Left lung (tissue), 14 donors: ENCODE measurements at places on chromosomes 11 and 22. TPM values are rescaled to one million over a fixed set of nuclear protein-coding genes. Genes with fewer than 3 reads are reported as not detected.
A peak's percentile ranks its signal among the peaks of the same experiment; 100 is the strongest.

TBX1 gene
- polyA plus RNA-seq, result 12.2 TPM

GRCh38 chr11:75386942-75387630 lies 12.2 kb upstream of the RPS3 start:
- H3K4me3 ChIP-seq, result no peak overlapping the region
- no peak for DNase-seq
- no peaks in the 10 kb centered on the region for H3K36me3 ChIP-seq
- H3K27me3 ChIP-seq, result no peaks in the 10 kb centered on the region

DNA sequence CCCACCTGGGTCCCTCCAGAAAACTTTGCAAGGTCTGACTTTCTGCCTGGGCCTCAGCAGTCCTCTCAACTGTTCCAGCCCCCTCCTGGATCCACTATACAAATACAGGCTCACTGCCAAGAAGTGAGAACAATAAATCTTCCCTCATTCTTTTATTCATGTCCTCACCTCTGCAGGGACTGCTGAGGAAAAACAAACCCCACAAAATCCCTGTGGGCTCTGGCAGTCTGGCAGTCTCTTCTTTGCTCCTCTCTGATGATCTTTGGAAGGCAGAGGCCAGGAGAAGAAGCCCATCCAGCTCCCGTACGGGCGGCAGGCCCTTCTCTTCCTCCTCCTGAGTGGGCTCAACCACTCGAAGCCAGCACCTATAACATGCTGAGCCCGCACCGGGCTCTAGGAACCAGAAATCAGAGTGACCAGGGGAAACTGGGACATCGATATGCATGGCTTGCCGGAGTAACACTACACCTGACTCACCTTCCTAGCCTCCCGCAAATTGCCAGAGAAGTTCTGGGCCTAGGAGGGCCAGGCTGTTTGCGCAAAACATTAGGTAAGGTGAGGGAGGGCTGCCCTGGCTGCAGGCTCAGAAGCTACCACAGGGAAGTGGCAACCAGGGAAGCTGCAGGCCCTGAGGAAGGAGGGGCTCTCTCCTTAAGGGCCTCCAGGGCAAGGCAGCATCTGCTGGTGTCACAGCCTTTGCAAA lies 24.2 kb downstream of the TMPRSS5 start:
- no peak for DNase-seq
- no peak overlapping the region for H3K4me3 ChIP-seq
- no peaks in the 10 kb centered on the region for H3K27me3 ChIP-seq

FGF4 gene
- polyA plus RNA-seq, result not detected

CADM1 gene
- polyA plus RNA-seq, result 155 TPM

DNA sequence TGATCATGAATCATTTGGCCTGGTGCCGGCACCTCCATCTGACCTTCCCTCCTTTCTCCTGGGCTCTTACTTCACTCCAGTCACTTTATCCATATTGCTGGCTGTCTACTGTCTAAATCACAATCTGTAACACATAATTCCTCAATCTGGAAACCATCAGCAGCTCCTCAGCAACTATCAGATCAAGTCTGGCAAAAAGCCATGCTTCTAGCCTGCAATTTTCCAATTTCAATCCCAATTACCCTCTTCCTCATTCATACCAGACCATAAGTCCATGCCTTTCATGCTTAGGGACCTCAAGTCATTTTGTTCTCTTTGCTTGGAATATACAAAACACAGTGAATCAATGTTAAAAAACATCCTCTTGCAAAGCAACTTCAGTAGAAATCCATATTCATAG lies 882.8 kb upstream of the ANO3 start:
- no peaks in the 10 kb centered on the region for H3K4me1 ChIP-seq
- H3K36me3 ChIP-seq, result no peaks in the 10 kb centered on the region
- no peaks in the 10 kb centered on the region for H3K27me3 ChIP-seq
- no peak overlapping the region for H3K4me3 ChIP-seq
- no peak overlapping the region for H3K27ac ChIP-seq

DNA sequence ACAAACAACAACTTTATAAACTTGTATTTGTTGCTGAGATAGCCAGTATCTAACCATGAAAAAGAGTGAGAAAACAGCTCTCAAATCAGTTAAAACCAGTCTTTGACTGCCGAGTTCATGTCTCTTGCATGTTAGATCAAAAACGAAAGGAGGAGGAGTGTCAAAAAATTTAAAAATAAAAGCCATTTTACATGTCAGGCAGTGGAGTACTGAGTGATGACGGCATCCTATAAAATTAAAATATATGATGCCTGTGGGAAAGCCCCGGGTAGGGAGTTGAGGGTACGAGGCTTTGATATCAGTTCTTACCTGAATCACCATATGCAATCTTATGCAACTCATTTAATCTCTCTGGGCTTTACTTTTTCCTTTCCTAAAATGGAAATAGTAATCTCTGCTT lies 117.3 kb downstream of the ETS1 start:
- peaks cover 41% of the 10 kb centered on the region for H3K4me1 ChIP-seq
- no peak for DNase-seq
- H3K36me3 ChIP-seq, result peaks cover 62% of the 10 kb centered on the region
- no peak overlapping the region for H3K27ac ChIP-seq
- no peak overlapping the region for H3K4me3 ChIP-seq

DNA sequence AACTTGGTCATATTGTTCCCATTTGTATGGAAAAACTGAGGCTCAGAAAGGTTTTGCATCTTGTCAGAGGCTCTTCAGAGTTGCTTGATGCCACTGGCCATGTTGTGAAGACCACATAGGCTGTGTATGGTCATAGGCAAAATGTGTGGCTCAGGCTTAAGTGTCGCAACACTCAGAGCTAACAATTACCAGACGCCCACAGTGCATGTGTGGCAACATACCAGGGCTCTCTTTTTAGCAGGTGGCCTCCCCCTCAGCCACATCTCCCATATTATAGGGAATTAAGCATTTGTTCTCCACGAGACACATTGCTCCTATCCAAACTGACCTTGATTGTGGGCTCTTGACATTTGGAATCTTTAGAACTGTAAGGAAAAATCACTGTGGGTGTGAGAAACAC lies 802.5 kb downstream of the DLG2 start:
- no peaks in the 10 kb centered on the region for H3K4me1 ChIP-seq
- no peak overlapping the region for H3K27ac ChIP-seq
- no peak for DNase-seq
- H3K4me3 ChIP-seq, result no peak overlapping the region

GGT5 gene
- 11.5 TPM for polyA plus RNA-seq

ELFN2 gene
- 0.86 TPM for polyA plus RNA-seq

DNA sequence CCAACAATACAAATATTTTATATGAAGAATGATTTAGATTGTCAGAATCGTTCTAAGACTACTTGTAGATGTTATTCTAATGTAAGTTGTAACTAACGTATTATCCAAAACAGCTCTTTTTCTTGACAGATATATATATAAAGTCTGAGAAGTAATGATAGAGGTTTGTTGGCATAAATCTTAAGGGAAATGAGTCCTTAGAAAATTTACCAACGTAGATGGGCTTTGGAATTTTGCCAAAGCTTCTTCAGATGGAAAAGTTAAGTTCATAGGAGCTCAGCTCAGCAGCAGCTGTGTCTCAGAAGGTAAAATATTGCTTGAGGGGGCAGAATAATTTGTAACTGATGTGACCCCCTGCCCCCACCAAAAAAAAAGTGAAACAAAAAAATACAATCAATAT lies 66.7 kb downstream of the BID start:
- H3K4me1 ChIP-seq, result peaks cover 4% of the 10 kb centered on the region
- DNase-seq, result no peak
- H3K4me3 ChIP-seq, result no peak overlapping the region
- H3K27ac ChIP-seq, result no peak overlapping the region

ISX gene
- polyA plus RNA-seq, result 0.22 TPM

GRCh38 chr22:37222440-37222971 lies 10.2 kb upstream of the SSTR3 start:
- no peaks in the 10 kb centered on the region for H3K36me3 ChIP-seq
- peaks cover 59% of the 10 kb centered on the region for H3K4me1 ChIP-seq
- H3K27ac ChIP-seq, result peak overlapping the region; percentile 91
- DNase-seq, result peak; percentile 45
- no peaks in the 10 kb centered on the region for H3K27me3 ChIP-seq
- no peak overlapping the region for H3K4me3 ChIP-seq

GRCh38 chr11:113568566-113568965 lies 93.4 kb upstream of the DRD2 start:
- H3K36me3 ChIP-seq, result no peaks in the 10 kb centered on the region
- H3K4me3 ChIP-seq, result no peak overlapping the region
- H3K27me3 ChIP-seq, result no peaks in the 10 kb centered on the region
- DNase-seq, result no peak
- H3K27ac ChIP-seq, result no peak overlapping the region

SLC22A6 gene
- polyA plus RNA-seq, result 0.14 TPM

- H3K4me1 ChIP-seq, result peaks cover 15% of the 10 kb centered on the region
- H3K27ac ChIP-seq, result no peak overlapping the region
- no peaks in the 10 kb centered on the region for H3K36me3 ChIP-seq
- H3K4me3 ChIP-seq, result no peak overlapping the region
- no peak for DNase-seq
- H3K27me3 ChIP-seq, result peaks cover 79% of the 10 kb centered on the region
Observed at GRCh38 chr22:39913321-39913720, 12.4 kb downstream of the GRAP2 start.

- H3K36me3 ChIP-seq, result no peaks in the 10 kb centered on the region
- no peak overlapping the region for H3K27ac ChIP-seq
- H3K27me3 ChIP-seq, result peaks cover 7% of the 10 kb centered on the region
Observed at GRCh38 chr11:115720602-115721245, 216.5 kb upstream of the CADM1 start.

DNA sequence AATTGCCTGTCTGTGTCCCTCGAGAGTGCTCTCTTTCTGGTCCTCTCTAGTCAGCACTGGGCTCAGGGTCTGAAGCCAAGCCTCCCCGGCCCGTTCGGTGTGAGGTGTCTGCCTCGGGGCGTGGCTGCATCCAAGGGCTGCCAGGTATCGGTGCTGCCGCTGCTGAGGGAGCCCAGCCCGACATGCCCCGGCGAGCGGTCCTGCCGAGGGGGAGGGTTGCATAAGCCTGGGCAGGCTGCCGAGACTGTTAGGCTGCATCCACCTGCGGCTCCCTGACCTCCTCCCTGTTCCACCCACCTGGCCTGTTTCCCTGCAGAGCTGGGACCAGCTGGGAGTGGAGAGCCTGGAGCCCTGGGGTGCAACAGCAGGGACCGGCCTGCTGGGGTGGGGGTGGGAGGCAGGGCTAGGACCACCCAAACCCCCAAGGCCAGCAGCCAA lies 6.3 kb downstream of the OVOL1 start:
- H3K27ac ChIP-seq, result no peak overlapping the region
- peaks cover 36% of the 10 kb centered on the region for H3K27me3 ChIP-seq
- no peak overlapping the region for H3K4me3 ChIP-seq
- H3K36me3 ChIP-seq, result no peaks in the 10 kb centered on the region
- DNase-seq, result no peak

PDXP gene
- polyA plus RNA-seq, result 13.3 TPM

DNA sequence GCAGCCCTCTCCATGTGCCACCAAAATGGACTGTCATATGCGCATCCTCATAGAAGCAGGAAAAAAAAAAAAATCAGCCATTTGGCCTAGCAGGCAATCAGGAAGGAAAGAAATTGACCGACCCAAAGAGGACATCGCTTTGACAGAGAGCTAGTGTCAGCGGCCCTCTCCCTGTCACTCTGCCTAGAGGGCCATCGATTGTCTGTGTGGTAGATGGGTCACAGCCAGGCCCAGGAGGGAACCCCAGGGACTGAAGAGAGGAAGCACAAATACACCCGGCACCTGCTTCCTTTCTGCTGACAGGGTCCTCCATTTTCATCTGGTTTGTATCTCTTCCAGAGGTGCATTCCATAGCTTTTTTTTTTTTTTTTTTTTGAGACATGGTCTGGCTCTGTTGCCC lies 21.8 kb downstream of the VPS37C start:
- H3K36me3 ChIP-seq, result peaks cover 44% of the 10 kb centered on the region
- H3K4me3 ChIP-seq, result no peak overlapping the region
- H3K27ac ChIP-seq, result no peak overlapping the region
- no peaks in the 10 kb centered on the region for H3K27me3 ChIP-seq

KBTBD3 gene
- 8.8 TPM for polyA plus RNA-seq

ZBTB16 gene
- 6.9 TPM for polyA plus RNA-seq

- peaks cover 4% of the 10 kb centered on the region for H3K36me3 ChIP-seq
- H3K27ac ChIP-seq, result no peak overlapping the region
- no peaks in the 10 kb centered on the region for H3K4me1 ChIP-seq
- H3K27me3 ChIP-seq, result no peaks in the 10 kb centered on the region
Observed at GRCh38 chr11:223884-224283, 12.3 kb downstream of the SIRT3 start.

- H3K4me3 ChIP-seq, result no peak overlapping the region
- H3K36me3 ChIP-seq, result no peaks in the 10 kb centered on the region
- no peaks in the 10 kb centered on the region for H3K27me3 ChIP-seq
- no peaks in the 10 kb centered on the region for H3K4me1 ChIP-seq
- no peak overlapping the region for H3K27ac ChIP-seq
Observed at GRCh38 chr11:59833602-59834001, 11.7 kb downstream of the CBLIF start.

PKDREJ gene
- 0.46 TPM for polyA plus RNA-seq

DNA sequence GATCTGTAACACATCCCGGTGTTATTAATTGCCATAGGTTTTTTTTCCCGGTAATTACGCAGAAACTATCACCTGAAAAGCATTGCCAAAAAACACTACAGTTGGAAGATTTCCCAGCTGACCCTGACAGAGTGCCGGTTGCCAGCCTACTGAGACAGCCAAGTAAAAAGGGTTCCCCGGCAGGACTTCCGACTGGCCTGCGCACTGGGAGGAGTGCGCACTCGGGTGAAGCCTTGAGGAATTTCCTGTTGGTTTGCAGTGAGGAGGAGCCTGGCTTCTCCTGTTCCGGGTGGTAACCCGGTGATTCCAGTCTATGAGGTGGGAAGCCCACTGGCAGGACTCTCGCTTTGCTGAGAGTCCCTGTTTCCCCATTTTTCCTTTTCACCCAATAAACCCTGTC lies 52.1 kb downstream of the CNTF start:
- H3K27me3 ChIP-seq, result no peaks in the 10 kb centered on the region
- no peaks in the 10 kb centered on the region for H3K4me1 ChIP-seq
- no peaks in the 10 kb centered on the region for H3K36me3 ChIP-seq
- DNase-seq, result no peak
- no peak overlapping the region for H3K4me3 ChIP-seq

DNA sequence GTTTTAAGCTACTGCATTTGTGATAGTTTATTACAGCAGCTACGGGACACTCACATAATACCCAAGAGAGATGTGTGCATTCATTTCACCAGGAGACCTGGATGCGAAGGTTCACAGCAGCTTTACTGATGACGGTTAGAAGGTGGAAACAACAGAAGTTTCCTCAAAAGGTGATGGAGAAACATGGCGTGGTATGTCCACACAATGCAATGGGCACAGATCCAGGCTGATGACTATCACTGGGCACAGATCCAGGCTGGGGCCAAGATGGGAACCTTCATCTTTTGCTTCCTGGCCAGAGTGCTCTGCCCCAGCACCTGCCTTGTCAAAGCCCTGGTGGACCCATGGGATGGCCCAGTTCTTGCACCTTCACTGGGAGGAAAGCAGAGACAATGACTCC lies 30.6 kb upstream of the RFPL3 start:
- no peaks in the 10 kb centered on the region for H3K4me1 ChIP-seq
- no peak overlapping the region for H3K4me3 ChIP-seq
- no peaks in the 10 kb centered on the region for H3K27me3 ChIP-seq
- H3K36me3 ChIP-seq, result no peaks in the 10 kb centered on the region
- H3K27ac ChIP-seq, result no peak overlapping the region
- no peak for DNase-seq

GRCh38 chr11:95156916-95157541 lies 67.4 kb downstream of the ENDOD1 start:
- no peak overlapping the region for H3K4me3 ChIP-seq
- H3K27me3 ChIP-seq, result no peaks in the 10 kb centered on the region
- no peak for DNase-seq
- H3K27ac ChIP-seq, result no peak overlapping the region

CRYBB3 gene
- polyA plus RNA-seq, result 0.38 TPM

GRCh38 chr22:34972191-34972897 lies 93.6 kb upstream of the ISX start:
- no peak overlapping the region for H3K4me3 ChIP-seq
- no peak overlapping the region for H3K27ac ChIP-seq
- H3K4me1 ChIP-seq, result no peaks in the 10 kb centered on the region
- no peaks in the 10 kb centered on the region for H3K36me3 ChIP-seq
- no peaks in the 10 kb centered on the region for H3K27me3 ChIP-seq
